AG04449 (cell line): ENCODE measurements at places on chromosomes 6 and 20.

GRCh38 chr6:72203983-72204382, 317.6 kb downstream of the RIMS1 start:
- no peak for DNase-seq

- no peak for DNase-seq
Measured at GRCh38 chr6:36743032-36743431, 45.4 kb downstream of the RAB44 start.

DNA sequence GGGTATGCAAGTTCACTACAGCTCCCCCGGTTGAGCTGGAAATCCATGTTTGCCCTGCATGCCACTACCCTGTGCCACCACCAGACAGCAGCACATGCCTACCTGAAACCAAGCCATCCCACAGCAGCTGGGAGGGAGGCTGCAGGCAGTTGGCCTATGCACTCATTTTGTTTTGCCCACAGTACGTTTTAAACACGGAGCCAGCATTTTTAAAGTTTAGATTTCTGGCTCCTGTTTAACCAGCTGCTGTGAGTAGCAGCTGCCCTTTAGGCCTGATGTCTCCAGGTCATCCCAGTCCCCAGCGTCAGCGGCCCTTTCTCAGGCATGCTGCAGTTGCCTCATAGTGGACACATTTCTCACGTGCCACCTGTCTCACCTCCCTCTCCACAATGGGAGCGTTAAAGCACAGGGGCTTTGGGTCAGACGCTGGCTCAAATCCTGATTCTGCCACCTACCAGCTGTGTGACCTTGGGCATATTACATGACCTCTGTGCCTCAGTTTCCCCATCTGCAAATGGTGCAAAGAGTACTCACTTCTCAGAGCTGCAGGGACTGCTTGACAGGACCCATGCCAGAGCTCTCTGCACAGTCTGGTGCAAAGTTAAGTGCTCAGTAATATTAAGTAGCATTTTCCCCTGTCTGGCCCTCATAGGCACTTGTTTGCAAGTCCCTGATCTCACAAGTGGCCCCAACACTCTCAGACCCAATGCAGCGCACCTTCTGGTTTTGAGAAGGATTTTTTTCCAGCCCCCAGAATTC, 8.2 kb upstream of the UBE2V1 start:
- DNase-seq, result no peak

- no peak for DNase-seq
Measured at GRCh38 chr20:53813636-53814035, 220.0 kb upstream of the ZNF217 start.

DNA sequence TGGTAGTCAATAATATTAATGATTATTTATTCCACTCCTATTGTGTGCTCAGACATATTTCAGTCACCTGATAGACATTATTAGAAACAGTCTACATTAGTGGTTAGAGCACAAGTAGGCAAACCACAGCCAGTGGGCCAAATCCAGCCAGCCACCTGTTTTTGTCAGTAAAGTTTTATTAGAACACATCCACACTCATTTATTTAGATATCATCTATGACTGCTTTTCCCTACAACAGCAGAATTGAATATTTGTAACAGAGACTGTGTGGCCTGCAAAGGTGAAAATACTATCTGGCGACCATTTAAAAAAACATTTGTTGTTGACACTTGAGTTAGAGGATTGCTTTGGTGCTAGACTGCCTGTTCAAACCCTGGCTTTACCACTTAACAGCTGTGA, 220.0 kb upstream of the ZFP64 start:
- no peak for DNase-seq

DNA sequence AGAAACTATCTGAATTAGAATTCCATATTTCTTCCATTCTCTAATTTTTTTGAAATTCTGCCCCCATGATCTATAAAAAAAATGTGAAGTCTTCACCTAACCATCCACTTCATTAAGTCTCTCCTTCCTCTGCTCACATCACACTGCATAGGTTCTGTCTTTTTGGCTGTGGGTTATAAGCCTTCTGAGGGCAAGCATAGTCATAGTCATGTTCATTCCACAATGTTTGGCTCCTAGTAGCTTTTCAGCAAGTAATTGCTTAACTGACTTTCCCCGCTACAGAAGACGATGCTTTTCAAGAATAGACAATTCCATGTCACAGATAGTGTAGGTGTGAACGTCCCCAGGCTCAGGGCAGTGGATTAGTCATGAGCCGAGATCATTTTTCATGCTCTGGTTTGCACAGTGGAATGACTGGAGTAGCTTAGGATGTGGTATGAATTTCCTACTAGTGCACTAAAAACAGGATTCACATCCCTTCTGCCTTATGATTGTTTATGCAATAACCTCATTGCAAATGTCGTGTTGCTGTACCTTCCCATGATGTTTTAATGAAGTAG, 29.1 kb downstream of the WRNIP1 start:
- DNase-seq, result no peak

GRCh38 chr6:111926731-111927302, 53.6 kb upstream of the FYN start:
- DNase-seq, result no peak

DNA sequence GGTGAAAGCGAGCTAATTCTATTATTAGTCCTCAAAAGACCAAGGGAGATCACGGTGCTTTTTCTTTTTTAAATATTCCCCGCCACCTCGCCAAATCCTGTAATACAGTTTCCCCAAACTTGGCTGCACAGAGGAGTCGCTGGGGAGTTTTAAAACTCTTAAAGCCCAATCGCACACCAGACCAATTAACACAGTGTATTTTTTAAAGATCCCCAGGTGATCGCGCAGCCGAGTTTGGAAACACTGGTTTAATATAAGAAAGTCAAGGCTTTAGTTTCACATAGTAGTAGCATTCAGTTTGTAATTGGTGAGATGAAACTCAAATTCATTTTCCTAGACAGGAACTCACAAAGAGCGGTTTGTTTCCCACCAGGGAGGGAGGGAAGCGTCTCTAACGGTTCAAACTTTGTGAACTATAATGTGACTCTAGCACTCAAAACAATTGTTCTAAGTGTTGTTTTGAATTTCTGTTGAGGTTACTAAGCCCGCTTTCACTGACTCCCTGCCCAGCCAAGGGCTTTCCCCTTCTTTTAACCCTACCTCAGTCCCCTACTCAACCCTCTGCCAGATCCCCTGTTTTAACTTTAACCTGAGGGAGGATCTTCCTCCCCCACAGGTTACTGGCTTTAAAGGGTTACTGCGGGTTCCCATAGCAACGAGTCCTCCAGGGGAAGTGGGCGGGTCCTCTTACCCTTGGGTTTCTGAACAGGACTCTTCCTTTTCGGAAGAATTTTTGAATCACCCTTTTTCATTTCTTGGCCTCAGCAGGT, 25.7 kb upstream of the BTBD3 start:
- DNase-seq, result no peak

GRCh38 chr6:161058741-161059140, 67.2 kb downstream of the MAP3K4 start:
- DNase-seq, result no peak
